SK-N-SH (cell line): ENCODE measurements at places on chromosomes 4 and X.

DNA sequence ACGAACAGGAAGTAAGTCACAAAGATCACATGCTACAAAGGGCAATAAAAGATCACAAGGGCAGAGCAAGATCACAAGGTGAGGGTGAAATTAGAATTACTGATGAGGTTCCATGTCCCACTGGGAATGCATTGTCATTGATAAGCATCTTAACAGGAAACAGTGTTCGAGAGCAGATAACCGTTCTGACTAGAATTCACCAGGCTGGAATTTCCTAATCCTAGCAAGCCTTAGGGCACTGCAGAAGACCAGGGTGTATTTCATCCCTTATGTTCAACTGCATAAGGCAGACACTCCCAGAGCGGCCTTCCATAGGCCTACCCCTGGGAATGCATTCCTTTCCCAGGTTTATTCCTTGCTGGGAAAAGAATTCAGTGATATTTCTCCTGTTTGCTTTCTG, 980.6 kb upstream of the LCORL start:
- no peaks in the 10 kb centered on the region for H3K27me3 ChIP-seq
- H3K27ac ChIP-seq, result no peak overlapping the region
- H3K36me3 ChIP-seq, result no peaks in the 10 kb centered on the region
- no peak for DNase-seq

- H3K27ac ChIP-seq, result no peak overlapping the region; the same call in 1 of the 2 replicates
- H3K36me3 ChIP-seq, result no peaks in the 10 kb centered on the region
- no peak for DNase-seq
- no peaks in the 10 kb centered on the region for H3K27me3 ChIP-seq
- H3K4me3 ChIP-seq, result 0 out of 2 replicates have a peak overlapping the region, but pooled peaks have one; percentile 9
Observed at GRCh38 chr4:186676531-186677161, 47.0 kb downstream of the FAT1 start.

DNA sequence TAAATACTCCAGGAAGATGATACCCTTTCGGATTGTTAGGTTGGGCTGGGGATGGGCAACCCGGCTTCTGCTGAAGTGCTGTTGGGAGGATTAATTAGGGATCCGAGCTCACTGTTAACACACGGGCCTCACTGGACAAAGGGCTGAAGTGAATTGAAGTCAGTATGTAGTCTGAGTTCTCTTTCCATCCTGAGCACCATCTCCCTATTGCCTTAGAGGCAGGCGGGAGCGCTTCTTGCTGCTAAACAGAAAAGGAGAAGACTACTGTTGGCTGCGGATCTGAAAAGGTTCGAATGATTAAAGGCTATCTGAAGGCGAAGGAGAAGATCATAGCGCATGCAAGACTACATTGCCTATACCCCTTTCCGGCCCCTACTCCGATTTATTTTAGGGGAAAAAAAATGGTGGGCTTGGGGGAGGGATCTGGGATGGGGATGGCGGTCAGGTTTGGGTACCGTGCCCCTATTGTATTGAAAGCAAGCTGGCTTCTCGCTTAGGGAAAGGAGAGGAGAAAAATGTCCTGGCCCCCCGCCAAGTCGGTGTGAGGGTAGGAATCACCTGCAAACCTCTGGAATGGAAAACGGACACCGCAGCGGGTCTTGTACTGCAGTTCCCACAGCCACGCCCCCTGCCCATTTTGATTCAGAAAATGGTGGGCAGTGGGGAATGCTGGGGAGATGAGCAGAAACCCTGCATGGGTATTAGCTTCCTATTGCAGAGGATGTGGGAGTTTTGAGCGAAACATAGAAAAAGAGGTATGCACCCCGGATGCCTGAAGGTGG, 22.3 kb downstream of the MORF4L2 start:
- DNase-seq, result no peak
- H3K27me3 ChIP-seq, result peaks cover 16% of the 10 kb centered on the region; the same call in 1 of the 2 replicates
- H3K36me3 ChIP-seq, result no peaks in the 10 kb centered on the region
- no peak overlapping the region for H3K4me3 ChIP-seq
- no peak overlapping the region for H3K27ac ChIP-seq
- H3K4me1 ChIP-seq, result peaks cover 3% of the 10 kb centered on the region; the same call in 1 of the 2 replicates

DNA sequence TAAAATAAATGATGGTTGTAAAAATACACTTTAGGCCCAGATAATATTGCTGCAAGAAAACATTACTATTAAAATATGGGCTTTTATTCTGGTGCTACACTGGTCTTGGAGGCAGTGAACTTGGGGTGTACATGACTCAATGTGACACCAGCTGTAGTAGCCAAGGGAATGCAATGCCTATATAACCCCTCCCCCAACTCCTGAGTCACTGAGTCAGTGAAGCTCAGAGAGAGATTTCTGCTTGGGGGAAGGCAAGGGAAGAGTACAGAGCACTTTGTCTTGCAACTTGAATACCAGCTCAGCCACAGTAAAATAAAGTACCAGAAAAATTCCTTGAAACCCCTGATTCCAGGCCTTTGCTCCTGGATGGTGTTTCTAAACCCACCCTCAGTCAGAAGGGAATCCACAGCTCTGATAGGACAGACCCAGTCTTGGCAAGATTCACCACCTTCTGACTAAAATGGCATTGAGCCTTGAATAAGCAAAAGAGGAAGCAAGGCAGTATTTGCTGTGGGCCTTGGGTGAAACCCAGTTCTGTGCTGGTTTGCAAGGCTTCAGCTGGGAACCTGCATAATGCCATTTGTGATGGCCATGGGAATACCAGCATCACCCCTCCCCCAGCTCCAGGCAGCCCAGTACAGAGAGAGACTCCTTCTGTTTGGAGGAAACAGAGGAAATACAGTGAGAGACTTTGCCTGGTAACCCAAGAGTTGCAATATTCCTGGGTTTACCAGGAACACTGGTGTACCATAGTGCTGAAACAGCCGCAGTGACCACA, 209.9 kb downstream of the IQCM start:
- no peaks in the 10 kb centered on the region for H3K4me1 ChIP-seq
- no peak for DNase-seq
- no peak overlapping the region for H3K4me3 ChIP-seq
- no peaks in the 10 kb centered on the region for H3K36me3 ChIP-seq
- H3K27me3 ChIP-seq, result no peaks in the 10 kb centered on the region

GRCh38 chrX:107298276-107298675, 91.9 kb downstream of the DNAAF6 start:
- DNase-seq, result no peak
- no peaks in the 10 kb centered on the region for H3K36me3 ChIP-seq
- H3K27me3 ChIP-seq, result no peaks in the 10 kb centered on the region; the same call in 1 of the 2 replicates
- H3K4me3 ChIP-seq, result no peak overlapping the region
- no peaks in the 10 kb centered on the region for H3K4me1 ChIP-seq

DNA sequence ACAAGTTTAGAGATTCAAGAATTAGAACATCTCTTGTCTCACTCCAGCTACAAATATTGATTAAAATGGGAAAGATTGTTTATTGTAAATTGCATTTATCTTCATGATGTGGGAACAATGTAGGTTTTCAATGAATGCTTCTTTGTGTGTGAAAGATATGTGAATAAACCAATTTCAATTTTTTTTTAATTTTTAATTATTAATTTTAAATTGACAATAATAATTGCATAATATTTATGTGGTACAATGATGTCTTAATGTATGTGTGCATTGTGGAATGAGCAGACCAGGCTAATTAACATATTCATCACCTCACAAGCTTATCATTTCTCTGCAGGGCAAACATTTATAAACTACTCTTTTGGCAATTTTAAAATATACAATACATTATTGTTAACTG, 281.1 kb downstream of the RAPGEF2 start:
- no peak for DNase-seq
- H3K36me3 ChIP-seq, result no peaks in the 10 kb centered on the region
- no peaks in the 10 kb centered on the region for H3K4me1 ChIP-seq
- H3K27me3 ChIP-seq, result no peaks in the 10 kb centered on the region

DNA sequence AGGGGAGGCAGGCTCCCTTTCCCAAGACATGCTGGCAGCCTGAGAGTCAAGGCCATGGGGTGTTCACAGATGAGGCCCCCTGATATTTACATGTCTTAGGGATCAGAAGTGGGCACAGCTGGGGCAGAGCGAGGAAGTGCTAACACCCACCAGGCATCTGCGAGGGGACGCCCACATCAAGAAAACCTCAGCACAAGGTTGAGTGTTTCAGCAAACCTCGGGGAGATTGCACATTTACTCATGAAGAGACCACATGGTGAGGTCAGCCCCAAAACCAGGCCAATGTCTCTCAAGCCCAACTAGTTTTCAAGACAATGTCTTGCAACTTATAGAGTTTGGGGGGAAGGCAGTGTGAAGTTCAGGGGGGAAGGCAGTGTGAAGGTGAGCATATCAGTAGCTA, 55.2 kb downstream of the CLNK start:
- no peaks in the 10 kb centered on the region for H3K4me1 ChIP-seq
- H3K36me3 ChIP-seq, result no peaks in the 10 kb centered on the region
- H3K4me3 ChIP-seq, result no peak overlapping the region
- no peak for DNase-seq
- peaks cover 8% of the 10 kb centered on the region; the same call in 1 of the 2 replicates for H3K27me3 ChIP-seq

DNA sequence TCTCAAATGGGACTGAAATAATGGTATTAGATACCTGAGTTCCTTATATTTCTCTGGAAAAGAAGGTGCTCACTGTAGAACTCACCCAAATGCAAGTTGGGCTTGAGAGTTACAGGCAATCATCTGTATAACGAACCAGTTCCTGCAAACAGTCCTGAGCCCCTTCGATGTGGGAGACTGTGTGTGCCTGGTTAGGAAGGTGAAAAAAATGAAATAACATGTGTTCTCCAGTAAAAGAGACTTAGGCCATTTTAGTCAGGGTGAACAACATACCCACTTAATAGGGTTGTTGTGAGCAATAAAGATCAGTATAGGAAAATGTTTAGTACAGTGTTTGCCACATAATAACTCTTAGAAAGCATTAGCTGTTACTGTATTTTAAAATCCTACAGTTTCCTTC, 23.4 kb downstream of the STIM2 start:
- no peaks in the 10 kb centered on the region for H3K27me3 ChIP-seq
- H3K4me3 ChIP-seq, result no peak overlapping the region
- no peak for DNase-seq
- H3K27ac ChIP-seq, result no peak overlapping the region

DNA sequence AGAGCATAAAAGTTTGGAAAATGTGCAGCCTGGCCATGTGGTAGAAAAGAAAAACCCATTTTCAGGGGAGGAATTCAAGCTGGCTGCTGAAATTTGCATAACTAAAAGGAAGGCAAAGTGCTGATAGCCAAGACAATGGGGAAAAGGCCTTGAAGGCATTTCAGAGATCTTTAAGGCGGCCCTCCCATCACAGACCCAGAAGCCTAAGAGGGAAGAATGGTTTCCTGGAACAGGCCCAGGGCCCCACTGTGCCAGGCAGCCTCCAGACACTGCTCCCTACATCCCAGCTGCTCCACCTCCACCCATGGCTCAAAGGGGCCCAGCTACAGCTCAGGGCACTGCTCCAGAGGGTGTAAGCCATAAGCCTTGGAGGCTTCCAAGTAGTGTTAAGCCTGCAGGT, 158.0 kb upstream of the PRDX4 start:
- no peak for DNase-seq
- H3K4me1 ChIP-seq, result no peaks in the 10 kb centered on the region
- no peak overlapping the region for H3K27ac ChIP-seq
- H3K36me3 ChIP-seq, result no peaks in the 10 kb centered on the region

GRCh38 chr4:146333187-146333894, 119.0 kb downstream of the REELD1 start:
- no peak for DNase-seq
- H3K4me1 ChIP-seq, result peaks cover 8% of the 10 kb centered on the region
- no peaks in the 10 kb centered on the region for H3K27me3 ChIP-seq
- peak overlapping the region; percentile 23; the same call in 1 of the 2 replicates for H3K4me3 ChIP-seq
- H3K36me3 ChIP-seq, result no peaks in the 10 kb centered on the region

GRCh38 chr4:42329421-42329820, 67.9 kb upstream of the SHISA3 start:
- no peak overlapping the region for H3K27ac ChIP-seq
- no peaks in the 10 kb centered on the region; the same call in 1 of the 2 replicates for H3K4me1 ChIP-seq
- H3K36me3 ChIP-seq, result no peaks in the 10 kb centered on the region
- H3K4me3 ChIP-seq, result no peak overlapping the region
- no peak for DNase-seq

DNA sequence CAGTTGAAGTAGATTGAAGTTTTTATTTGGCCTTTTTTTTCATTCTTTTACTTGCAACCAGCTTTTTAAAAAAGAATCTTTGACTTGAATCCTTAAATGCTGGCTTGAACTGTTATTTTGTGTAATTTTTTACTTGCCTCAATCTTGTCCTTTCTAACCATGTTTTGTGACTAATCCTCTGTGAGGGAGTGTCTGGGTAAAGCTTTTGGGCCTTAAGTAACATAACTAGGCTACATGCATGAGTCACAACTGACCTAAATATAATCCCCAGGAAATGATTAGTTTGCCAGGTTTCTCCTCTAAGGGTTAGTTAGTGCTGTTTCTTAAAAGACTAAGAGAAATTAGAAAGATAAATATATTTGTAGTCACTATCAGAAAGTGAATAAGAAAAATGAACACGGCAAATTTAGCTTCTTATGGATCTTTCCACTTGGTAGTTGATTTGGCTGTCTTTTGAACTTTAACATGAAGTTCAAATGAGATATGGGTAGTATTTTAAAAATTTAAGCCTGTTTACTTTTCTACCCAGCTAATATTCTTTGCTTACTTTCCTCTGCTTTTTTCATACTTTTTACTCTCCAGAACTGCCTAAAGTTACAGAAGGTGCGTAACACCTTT, 13.0 kb downstream of the EXOC1 start:
- H3K27me3 ChIP-seq, result no peaks in the 10 kb centered on the region
- peaks cover 66% of the 10 kb centered on the region for H3K36me3 ChIP-seq
- peaks cover 2% of the 10 kb centered on the region for H3K4me1 ChIP-seq
- no peak for DNase-seq
- peak overlapping the region; percentile 62 for H3K27ac ChIP-seq
- H3K4me3 ChIP-seq, result no peak overlapping the region

- H3K36me3 ChIP-seq, result no peaks in the 10 kb centered on the region
- H3K4me1 ChIP-seq, result no peaks in the 10 kb centered on the region
- H3K27me3 ChIP-seq, result no peaks in the 10 kb centered on the region
- no peak for DNase-seq
- no peak overlapping the region for H3K27ac ChIP-seq
Observed at GRCh38 chrX:12292996-12293765, 154.9 kb downstream of the FRMPD4 start.

GRCh38 chr4:136935871-136936270, 596.4 kb downstream of the PCDH18 start:
- H3K27ac ChIP-seq, result no peak overlapping the region
- DNase-seq, result no peak
- H3K27me3 ChIP-seq, result no peaks in the 10 kb centered on the region
- no peaks in the 10 kb centered on the region for H3K36me3 ChIP-seq
- no peak overlapping the region for H3K4me3 ChIP-seq

- no peak for DNase-seq
- H3K4me1 ChIP-seq, result no peaks in the 10 kb centered on the region; the same call in 1 of the 2 replicates
- no peak overlapping the region for H3K27ac ChIP-seq
- H3K4me3 ChIP-seq, result no peak overlapping the region
Observed at GRCh38 chr4:53141308-53141707, 224.6 kb downstream of the SCFD2 start.

GRCh38 chr4:84691170-84691691, 108.3 kb downstream of the CDS1 start:
- H3K36me3 ChIP-seq, result peaks cover 69% of the 10 kb centered on the region
- H3K27me3 ChIP-seq, result no peaks in the 10 kb centered on the region
- H3K4me3 ChIP-seq, result peak overlapping the region; percentile 25
- DNase-seq, result no peak
- peak overlapping the region; percentile 80 for H3K27ac ChIP-seq
- no peaks in the 10 kb centered on the region; the same call in 1 of the 2 replicates for H3K4me1 ChIP-seq
